CD4-positive, alpha-beta T cell treated with Interleukin-12 subunit alpha and Interleukin-12 subunit beta, for 1 hour (primary cell): ENCODE measurements at places on chromosomes 11 and 22.

GRCh38 chr11:121473064-121473777 lies 20.5 kb upstream of the SORL1-AS1 start:
- no peak for DNase-seq

- no peak for DNase-seq
Observed at GRCh38 chr22:44159221-44159620, 21.5 kb upstream of the PARVG start.

DNA sequence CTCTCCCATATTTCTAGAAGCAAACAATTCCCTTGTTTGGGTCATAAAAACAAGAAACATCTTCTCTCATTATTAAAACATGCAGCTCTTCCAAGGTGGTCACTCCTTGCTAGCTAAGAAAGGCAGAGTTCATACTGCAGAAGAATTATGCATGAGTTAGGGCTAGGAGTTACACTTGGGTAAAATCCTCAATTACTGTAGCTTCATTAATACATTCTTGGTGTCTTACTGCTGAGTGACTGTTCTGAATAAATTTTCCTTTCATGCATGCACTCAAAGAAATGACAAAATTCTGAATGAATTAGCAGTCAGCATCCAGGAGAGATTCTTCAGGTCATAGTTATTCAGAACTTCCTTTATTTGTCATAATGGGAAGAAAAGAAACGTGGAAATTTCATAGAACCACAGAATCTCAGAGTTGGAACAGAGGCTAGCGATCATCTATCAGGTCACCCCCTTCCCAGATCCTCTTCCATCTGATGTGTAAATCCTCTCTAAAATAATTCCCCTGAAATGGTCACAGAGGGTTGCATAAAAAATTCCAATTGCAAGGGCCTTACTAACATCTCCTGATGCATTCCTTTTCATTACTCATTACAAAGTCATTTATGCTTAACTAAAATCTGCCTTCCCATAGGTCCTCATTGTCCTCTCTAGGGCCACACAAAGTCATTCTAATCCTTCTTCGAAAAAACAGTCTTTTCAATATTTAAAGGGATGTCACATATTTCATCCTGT lies 771.5 kb downstream of the DLG2 start:
- DNase-seq, result no peak

- DNase-seq, result no peak
Observed at GRCh38 chr22:48391171-48391711, 1436.4 kb downstream of the BRD1 start.

DNA sequence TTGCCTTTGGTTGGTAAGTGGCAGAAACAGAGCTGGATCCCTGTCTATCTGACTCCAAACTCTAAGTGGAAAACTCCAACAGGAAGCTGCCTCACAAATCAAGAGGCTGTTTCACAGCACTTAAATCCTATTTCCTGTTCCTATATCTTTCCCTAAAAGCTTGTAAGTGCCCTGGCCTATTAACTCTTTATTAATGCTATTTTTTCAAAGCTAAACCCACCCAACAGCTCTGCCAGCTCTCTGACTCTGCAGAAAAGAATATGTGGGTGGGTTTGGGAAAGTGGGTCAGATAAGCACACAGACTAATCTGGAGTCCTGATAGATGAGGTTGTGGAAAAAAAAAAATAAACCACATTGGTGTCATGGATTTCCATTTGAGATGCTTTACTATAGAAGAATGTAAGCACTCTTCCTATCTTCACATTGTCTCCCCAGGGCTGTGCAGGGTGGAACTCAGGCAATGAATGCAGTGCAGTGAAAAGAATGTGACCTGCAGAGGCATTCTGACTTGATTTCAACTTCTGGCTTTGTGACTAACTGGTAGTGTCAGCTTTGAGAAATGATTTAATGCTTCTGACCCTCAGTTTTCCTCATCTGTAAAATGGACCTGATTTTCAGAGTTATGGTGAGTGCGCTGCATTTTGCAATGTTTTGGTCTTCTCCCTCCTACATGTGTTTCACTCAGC lies 125.6 kb downstream of the AASDHPPT start:
- no peak for DNase-seq

- no peak for DNase-seq
Observed at GRCh38 chr22:33101550-33101949, 43.4 kb upstream of the SYN3 start.

GRCh38 chr11:116176484-116177005 lies 596.2 kb downstream of the BUD13 start:
- no peak for DNase-seq

DNA sequence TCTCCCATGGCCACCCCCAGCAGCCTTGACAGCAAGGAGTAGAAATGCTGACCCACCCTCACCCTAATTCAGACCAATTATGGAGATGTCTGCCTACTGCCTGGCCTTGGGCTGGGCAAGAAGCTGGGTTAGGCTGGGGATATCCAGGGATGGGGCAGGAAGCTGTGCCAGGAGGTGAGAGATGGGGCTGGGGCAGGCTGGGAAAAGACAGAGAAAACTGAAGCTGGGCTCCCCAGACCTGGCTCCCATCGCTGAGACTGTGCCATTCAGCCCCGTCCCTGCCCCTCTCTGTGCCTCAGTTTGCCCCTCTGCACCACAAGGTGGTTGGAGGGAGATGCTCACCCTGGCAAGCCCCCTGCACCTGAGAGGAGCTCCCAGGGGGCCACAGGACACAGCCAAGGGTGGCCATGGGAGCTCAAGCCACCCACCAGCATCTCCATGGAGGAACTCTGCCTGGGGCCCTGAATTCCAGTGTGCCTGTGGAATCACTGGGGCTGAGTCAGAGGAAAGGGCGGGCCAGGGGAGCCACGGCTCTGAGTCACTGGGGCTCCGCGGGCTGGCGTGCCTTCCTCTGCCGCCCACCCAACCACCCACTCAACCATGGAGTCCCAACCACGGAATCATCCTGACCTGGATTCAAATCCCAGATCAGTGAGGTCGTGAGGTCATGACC lies 6.0 kb upstream of the CARD10 start:
- DNase-seq, result no peak

DNA sequence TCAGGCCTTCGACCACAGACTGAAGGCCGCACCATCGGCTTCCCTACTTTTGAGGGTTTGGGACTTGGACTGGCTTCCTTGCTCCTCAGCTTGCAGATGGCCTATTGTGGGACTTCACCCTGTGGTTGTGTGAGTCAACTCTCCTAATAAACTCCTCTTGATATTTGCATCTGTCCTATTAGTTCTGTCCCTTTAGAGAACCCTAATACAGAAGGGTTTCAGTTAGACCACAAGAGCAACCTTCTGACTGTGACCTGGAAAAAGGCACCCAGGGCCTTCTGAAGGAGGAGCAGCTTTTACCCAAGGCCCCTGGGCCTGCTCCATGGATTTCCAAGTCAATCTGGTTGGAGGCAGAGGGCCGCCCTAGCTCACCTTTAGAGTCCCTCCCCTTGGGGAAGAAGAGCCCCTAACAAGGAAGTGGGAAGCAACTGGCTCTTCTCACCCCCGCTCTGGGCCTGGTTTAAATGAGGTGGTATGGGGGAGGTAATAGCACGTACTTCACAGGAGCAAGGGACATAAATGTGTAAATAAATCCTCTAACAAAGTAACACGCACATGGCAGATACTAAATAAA lies 11.2 kb upstream of the CHST1 start:
- no peak for DNase-seq

DNA sequence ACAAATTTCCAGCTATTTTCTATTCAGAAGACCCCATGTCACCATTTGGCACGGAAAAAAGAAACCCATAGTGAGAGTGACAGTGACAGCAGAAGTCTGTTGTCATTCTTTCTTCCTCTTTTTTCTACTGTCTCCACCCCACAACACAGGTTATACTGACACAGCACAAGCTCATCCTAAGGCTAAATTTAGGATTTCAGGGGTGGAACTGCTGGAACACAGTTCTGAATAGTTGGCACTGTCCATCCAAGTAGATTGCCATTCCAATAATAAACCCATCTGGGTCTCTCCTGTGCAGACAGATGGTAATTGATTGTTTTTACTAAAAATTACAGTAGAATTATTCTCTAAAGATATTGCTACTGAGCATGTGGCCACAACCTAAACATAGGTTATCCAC lies 95.2 kb upstream of the C11orf87 start:
- DNase-seq, result no peak

GRCh38 chr11:67996622-67997474 lies 7.0 kb downstream of the UNC93B1 start:
- DNase-seq, result peak; percentile 39

- no peak for DNase-seq
Observed at GRCh38 chr11:106644824-106645223, 373.5 kb downstream of the GUCY1A2 start.

DNA sequence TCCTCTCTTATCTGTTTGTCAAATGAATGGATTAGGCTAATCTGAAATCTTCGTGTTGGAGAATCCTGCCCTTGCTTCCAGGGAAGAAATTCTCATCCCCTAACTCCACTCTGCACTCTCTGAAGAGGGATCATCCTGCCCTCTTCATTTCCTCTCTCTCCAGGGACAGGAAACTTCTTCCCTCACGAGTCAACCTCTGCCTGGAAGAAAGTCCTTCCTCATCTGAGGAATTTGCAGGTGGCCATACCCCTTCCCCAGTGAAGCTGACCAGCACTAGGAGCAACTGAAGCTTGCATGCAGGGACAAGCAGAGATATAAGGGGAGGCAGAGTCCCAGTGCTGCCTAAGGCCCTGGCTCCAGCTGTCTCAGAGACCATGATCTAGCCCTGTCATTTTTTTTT lies 3.6 kb upstream of the PHOX2A start:
- no peak for DNase-seq

GRCh38 chr11:117189941-117190544 lies 9.1 kb upstream of the TAGLN start:
- DNase-seq, result no peak

- no peak for DNase-seq
Observed at GRCh38 chr11:12448131-12448939, 71.0 kb downstream of the PARVA start.

GRCh38 chr11:103364687-103365086 lies 255.5 kb downstream of the DYNC2H1 start:
- DNase-seq, result no peak

DNA sequence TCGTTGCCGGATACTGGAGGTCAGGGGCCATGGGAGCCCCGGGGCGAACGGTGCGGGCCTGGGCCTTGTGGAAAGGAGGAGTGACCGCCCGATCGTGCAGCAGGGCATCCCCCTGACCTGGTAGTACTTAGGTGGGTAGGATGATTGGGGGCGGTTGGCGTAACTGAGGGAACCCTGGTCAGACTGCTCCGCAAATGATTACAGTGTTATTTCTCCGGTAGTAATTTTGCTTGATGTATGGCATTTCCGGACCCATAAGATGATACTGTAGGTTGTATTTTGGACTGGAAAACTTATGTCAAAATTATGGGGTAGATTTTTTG lies 762 bp downstream of the MTMR3 start:
- DNase-seq, result no peak
